Umbilical cord (tissue), 2 donors: ENCODE measurements at places on chromosomes 3 and 15. TPM values are rescaled to one million over a fixed set of nuclear protein-coding genes. Genes with fewer than 3 reads are reported as not detected.
A peak's percentile ranks its signal among the peaks of the same experiment; 100 is the strongest.

KLHL25 gene
- 11.1 TPM for total RNA-seq

- DNase-seq: peak; percentile 98
These were observed 221.1 kb upstream of the TLE3 start for GRCh38 chr15:70318594-70319465.

DNA sequence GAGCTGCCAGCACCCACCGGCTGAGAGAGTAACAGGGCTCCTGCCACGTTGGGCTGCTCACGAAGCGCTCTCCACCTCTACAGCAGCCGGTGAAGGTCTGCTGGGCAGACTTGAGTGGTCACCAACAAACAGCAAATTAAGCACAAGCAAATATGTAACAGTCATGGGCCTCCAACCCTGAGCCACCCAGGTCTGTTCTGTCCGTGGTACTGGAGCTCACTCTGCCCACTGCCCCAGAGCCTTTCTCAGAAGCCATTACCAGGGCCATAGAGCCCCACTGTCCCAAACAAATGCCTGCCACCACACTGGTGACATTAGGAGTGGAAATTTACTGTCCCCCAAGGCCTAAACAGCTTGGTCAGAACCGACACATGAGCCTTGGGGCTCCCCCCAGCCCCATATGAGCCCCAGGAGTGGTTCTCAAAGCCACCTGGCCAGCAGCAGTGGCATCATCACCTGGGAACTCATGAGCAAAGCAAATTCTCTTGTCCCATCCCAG lies 56.6 kb downstream of the LRIG1 start:
- DNase-seq: no peak

DNA sequence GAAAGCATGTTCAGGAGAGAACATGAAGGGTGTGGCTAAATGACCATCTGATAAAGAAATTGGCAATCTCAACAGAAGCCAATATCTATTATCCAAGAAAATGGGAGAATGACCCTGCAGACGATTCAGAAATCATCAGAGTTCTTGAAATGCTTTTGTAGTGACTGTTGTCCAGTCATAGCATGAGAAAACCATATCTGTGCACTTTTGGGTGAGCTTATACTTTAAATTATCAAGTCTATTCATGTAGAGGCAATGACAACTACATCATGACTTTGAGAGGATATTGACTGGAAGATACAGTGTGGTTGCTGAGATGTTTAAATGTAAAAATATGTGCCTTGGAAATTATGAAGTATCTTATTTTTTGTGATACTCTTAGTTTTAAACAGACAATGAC lies 57.6 kb upstream of the AZI2 start:
- DNase-seq: no peak

GRCh38 chr15:85545185-85545584 lies 164.8 kb downstream of the AKAP13 start:
- DNase-seq: peak; percentile 28

CCR8 gene
- 18.3 TPM for total RNA-seq

NR1I2 gene
- 0.96 TPM for total RNA-seq

GRCh38 chr15:45523166-45523460 lies 558 bp upstream of the SLC30A4 start:
- no peak for DNase-seq

DNA sequence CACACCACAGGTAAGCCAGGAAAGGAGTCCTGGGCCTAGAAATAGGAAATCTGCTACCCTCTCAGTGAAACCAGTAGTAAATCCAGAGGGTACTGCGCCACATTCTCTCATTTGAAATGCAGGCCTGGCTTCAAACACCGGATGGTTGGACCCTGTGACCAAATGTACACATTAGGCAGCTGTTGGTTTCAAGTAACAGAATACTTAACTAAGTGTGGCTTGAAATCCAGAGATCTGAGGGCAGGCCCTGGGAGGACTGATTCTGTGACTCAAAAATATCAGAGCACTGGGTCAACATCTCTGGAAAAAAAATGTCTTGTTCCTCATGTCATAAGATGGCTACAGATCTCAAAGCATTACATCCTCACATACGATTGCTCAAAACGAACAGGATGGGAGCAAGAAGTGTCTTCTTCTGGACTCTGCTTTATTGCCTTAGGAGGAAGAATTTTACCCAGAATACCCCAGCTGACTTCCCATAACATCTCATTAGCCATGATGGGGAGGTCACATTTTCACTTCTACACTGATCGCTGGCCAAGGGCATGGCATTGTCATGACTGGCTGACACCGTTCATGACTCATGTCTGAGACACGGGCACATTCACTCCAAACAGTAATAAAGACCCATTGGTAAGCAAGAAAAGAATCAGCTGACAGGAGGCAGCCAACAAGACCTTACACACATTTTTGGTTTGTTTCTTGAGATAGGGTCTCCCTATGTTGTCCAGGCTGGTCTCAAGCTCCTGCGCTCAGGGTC lies 166.0 kb downstream of the ARRDC4 start:
- DNase-seq: no peak

HESX1 gene
- not detected for total RNA-seq

CELSR3 gene
- 3.4 TPM for total RNA-seq

DNA sequence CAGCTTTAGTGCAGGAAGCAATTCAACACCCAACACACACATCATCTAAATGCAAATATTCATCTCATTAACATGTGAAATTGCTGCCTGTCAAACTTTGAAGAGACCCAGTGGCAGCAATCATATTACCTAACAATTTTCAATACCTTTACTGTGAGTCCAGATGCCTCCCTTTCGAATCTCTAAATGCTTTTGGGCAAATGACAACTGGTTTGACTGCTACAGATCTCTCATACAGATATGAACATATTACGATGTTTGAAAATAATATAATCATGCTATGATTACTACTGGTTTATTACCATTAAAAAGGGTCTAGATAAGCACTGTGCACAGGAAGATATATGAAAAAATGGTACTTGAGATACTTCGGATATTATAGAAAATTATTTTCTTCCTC lies 137.9 kb downstream of the ADAMTS9 start:
- DNase-seq: no peak

DNA sequence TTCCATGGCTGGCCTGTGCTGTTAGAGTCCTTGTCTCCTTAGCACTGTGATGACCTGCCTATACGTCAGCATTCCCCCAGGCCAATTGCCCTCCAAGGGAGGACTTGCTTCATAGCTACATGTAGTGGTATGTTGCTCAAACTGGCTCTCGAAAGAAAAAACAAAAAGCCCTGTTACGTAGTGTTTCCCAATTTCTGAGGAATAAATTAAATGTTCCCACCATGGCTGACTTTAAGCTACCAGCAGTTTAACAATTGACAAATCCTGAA lies 54.6 kb downstream of the WNT7A start:
- DNase-seq: no peak

GOLGA8M gene
- total RNA-seq: 1.9 TPM

DNA sequence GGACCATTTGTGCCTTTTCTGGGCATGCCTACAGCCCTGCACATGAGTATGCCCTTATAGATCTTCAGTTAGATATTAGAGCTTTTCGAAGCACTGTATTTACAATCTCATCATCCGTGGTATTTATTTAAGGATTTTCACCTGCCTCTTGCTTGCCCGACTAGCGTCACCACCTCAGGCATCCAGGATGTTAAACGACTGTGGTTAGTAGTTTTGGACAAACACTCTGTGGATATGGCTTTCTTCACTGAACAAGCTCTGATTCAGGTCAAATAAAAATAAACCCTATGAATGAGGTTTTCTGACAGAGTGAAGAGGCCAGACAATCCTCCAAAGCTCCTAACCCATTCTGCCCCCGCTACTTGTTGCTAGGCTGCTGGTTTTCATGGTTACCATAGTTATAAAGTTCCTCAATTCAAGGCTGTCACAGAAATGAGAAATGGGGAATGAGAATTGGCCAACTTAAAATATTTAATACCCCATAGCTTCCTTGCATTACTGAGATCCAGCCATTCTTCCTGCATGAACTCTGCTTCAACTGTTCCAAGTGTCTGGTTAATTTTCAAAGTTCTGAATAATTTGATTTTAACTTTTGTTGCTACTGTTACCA lies 440.1 kb downstream of the GABRG3 start:
- peak; percentile 74 for DNase-seq

- DNase-seq: no peak
These were observed 72.9 kb downstream of the MOBP start for GRCh38 chr3:39540162-39540921.

- DNase-seq: no peak
These were observed 31.1 kb downstream of the CYP19A1 start for GRCh38 chr15:51307325-51307724.

MYD88 gene
- 16.4 TPM for total RNA-seq

- DNase-seq: no peak
These were observed 74.3 kb downstream of the LIPC start for GRCh38 chr15:58506064-58506490.

DNA sequence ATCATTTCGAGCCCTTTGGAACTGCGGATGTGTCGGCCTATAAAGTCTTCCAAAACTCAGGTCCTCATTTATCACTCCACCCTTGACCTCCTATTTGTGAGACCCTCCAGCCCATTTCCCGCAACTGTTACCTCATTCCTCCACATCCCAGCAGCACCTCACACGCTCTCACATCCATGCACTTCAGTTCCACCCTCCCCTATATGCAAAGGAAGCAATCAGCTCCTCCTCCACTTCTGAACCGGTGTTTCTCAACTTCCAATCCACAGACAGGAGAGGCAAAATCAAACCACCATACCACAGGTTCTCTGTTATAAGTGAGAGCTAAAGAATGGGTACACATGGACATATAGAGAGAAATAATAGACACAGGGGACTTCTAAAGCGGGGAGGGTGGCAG lies 36.7 kb upstream of the MECOM start:
- no peak for DNase-seq

DNA sequence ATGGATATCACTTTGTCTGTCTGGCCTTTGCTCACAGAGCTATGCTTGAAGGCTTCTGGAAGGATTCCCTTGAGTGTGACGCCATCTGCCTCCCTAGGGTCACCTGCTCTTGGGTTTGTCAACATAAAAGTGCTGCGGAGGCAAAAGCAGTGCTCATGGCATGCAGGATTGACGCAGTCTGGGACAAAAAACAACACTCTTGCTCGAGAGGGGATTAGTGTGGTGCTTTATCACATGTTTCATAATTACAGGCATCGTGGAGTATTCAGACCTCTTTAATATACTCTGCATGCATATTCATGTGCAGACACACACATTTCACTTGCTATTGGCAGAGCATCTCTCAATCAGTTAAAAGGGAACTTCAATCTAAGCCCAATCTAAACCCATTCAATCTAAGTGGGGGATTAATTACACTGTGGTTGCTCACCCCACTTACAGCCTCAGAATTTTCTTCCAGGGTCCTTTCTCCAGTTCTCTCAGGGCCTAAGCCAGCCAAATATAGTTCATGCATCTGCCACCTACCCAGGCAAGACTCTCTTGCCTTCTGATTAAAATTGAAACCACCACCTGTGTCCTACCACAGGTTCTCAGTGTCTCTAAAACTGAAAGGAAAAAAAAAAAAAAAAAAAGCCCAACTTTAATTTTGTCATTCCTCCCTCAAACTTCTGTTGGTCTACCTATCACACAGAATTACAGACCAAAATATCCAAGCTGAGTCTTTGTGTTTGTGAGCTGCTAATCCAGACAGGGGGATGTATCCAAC lies 75.6 kb downstream of the BFSP2 start:
- DNase-seq: no peak

EMC7 gene
- total RNA-seq: 13.5 TPM

GRCh38 chr3:51391566-51392354 lies 675 bp downstream of the RBM15B start:
- peak; percentile 22 for DNase-seq

- DNase-seq: no peak
These were observed 311.3 kb downstream of the UACA start for GRCh38 chr15:70451821-70452653.

GRCh38 chr15:31953478-31953877 lies 76.8 kb upstream of the CHRNA7 start:
- no peak for DNase-seq

IDH3A gene
- total RNA-seq: 101 TPM

RTP3 gene
- total RNA-seq: 1.2 TPM

MYRIP gene
- 1.2 TPM for total RNA-seq

DNA sequence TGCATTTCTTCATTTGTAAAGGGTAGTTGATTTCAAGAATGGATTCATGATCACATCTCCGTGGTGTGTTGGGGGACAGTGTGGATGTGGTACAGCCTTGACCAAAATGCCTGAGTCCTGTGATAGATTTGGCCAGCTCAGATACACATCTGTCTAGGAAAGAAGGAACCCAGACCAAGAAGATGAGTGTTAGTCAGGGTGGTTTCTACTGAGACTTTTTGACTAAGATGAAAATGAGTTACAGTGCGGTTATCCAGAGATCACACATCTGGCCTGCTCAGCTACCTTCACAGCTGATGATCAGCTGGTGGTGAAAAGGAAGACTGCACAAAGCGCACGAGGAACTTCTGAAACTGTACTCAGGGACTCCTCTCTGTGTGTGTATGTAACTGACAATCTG lies 68.0 kb downstream of the FNDC3B start:
- DNase-seq: no peak

DNA sequence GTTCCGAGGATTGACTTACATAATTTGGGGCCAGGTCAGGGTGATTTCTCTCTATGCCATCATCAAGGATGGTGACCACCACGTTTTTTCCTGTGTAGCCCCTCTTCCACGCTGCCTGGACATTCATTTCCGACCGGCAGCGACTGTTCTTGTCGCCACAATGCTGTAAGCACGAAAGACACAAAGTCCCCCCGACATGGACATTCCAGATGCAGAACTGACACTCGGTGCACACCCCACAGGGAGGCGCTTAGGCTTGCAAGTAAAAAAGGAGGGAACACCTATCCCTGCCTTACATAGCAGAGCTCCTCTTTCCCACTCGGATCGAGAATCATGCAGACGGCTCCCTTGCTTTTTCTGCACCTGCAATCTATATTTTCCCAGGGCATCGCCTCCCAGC lies 58.2 kb downstream of the PCSK6 start:
- no peak for DNase-seq

DNA sequence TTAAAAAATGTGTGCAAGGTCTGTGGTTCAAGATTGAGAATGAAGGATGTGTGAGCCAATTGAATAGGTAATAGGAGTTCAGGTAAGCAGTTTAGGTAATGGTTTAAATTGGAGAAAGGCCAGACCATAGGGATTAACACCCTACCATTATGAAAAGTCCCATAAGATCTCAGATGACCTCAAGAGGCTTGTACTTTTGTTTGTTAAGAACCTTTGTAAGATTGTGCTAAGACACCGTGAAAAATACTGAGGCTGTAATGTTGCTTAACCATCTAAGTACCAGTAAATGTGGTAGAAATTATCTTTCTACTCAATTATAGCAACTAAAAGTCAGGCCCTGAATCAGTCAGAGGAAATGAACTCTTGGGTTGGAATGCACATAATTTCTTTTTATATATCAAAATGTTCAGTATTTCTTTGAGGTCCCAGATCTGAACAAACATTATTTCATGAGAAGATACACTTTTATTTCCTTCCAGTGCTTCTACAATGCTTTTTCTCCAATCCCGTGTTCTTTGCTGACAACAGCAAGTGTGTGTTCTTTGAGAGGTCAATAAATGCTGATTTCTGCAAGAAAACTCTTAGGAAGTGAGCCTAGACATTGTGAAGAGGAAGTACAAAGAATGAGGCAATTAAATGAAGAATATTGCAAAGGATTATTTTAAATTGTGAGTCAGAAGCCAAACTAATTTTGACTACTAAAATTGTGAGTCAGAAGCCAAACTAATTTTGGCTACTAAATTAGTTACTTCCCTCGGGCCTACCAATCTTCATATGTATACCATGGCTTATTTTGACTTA lies 66.4 kb downstream of the TCF12 start:
- DNase-seq: peak; percentile 36

- no peak for DNase-seq
These were observed 86.5 kb downstream of the SUCLG2 start for GRCh38 chr3:67567893-67568292.

- DNase-seq: no peak
These were observed 21.0 kb downstream of the THSD4 start for GRCh38 chr15:71136159-71136783.
